ENCODE measurements at places on chromosomes 3 and 15.
A peak's percentile ranks its signal among the peaks of the same experiment; 100 is the strongest.

DNA sequence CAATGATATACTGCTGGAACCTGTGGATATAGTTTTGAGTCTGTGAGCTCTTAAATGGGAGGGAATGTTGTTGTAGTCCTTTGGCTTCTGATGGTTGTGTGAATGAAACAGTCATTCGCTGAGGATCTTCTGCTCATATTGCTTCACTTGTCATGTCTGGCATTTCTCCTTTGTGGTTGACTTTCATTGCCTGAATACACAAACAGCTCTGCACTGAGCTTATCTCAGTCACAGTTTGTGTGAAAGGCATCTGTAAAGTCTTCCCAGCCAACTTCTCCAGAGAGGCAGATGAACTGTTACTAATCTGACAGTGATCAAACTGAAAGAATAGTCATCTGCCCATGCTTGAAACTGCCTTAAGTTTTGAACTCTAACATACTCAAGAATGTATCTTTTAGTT, 59.8 kb downstream of the TMED3 start:
- DNase-seq: no peak

- no peak for DNase-seq
Observed at GRCh38 chr3:9349321-9350117, 13.3 kb upstream of the THUMPD3 start.

GRCh38 chr3:115236496-115236895, 89.4 kb upstream of the ZBTB20 start:
- no peak for DNase-seq

GRCh38 chr3:152486364-152486763, 217.6 kb downstream of the MBNL1 start:
- no peak for DNase-seq

GRCh38 chr3:17967111-17967510, 224.7 kb upstream of the TBC1D5 start:
- DNase-seq: peak; percentile 63

GRCh38 chr3:9253327-9253726, 3.9 kb upstream of the SRGAP3 start:
- no peak for DNase-seq

DNA sequence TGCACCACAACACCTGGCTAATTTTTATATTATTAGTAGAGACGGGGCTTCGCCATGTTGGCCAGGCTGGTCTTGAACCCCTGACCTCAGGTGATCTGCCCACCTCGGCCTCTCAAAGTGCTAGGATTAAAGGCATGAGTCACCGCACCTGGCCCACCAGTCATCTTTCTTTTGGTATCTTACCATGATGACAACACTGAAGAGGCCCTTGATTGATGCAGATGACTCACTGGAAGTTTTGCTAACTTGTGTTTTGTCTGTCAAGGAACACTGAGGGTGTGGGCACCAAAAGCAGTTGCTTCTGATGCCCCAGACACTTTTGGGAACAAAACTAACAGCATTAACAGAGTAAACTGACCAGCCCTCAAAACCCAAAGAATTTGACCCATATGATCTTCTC, 88.3 kb downstream of the MYO5A start:
- DNase-seq: no peak

DNA sequence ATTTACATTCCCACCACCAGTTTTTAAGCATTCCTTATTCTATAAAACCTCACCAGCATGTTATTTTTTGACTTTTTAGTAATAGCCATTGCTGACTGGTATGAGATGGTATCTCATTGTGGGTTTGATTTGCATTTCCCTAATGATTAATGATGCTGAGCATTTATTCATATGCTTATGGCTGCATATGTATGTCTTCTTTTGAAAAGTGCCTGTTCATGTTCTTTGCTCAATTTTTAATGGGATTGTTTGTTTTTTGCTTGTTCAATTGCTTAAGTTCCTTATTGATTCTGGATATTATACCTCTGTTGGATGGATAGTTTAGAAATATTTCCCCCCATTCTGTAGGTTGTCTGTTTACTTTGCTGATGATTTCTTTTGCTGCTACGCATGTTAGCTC, 16.1 kb downstream of the TBC1D5 start:
- no peak for DNase-seq

- no peak for DNase-seq
Observed at GRCh38 chr3:108548886-108549285, 38.5 kb upstream of the MYH15 start.

- DNase-seq: no peak
Observed at GRCh38 chr3:172125963-172126457, 86.6 kb downstream of the FNDC3B start.

DNA sequence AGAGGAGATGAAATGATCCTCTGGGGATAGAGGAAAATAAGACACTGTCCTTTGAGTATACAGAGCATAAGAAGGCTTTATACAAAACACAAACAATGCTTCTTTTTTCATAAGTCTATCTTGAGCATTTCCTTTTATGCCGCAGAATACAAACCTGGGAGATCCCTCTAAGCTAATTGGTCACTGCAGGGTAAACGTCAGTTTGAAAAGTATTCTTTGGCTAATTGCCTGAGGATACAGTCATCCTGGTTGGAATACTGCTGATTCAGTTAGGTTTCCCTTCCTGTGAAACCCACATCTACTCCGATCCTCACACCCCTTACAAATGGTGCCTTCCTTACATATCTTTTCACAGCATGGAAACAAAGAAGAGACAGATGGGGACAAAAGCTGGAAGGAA, 10.6 kb downstream of the WNT5A start:
- DNase-seq: no peak

DNA sequence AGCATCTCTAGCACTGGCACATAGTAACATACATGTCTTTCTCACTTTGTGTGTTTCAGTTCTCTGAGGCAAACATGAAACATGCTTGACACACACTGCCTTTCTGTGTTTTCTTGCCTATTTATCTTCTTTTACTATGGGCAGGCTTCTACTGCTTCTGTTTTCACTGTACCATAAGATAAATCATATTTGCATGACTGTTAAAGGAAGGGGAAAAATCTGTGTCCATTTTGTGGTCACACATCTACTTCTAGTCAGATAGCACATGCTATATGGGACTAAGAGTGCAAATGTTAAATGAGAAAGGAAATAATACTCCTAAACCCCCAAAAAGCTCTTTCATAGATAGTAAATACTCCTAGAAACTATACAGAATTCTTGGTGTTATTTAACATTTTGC, 386.4 kb downstream of the ZBTB20 start:
- no peak for DNase-seq

GRCh38 chr3:40020689-40021088, 211.3 kb downstream of the MYRIP start:
- no peak for DNase-seq
